Fibroblast of skin of right biceps (primary cell): ENCODE measurements at places on chromosomes 1 and 21.

DNA sequence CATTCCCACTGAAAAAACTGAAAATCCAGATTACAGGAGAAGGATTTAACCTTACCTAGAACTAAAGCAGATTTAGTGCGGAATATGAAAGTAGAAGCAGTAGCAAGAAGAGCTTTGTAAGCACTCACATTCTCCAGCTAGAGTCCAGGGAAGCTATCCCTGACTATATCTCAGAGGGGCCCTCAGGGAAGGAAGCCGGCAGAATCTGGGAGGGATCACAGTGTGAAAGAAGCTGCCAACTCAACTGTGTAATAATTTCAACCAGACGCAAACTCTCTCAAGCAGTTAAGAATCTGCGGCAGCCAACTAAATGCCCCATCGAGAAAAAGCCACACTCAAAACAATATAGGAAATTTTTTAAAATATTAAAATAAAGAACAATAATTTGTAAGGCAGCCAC, 163.8 kb downstream of the EIF4G3 start:
- peak; percentile 56 for DNase-seq

GRCh38 chr1:172809750-172810149, 150.8 kb downstream of the FASLG start:
- no peak for DNase-seq

DNA sequence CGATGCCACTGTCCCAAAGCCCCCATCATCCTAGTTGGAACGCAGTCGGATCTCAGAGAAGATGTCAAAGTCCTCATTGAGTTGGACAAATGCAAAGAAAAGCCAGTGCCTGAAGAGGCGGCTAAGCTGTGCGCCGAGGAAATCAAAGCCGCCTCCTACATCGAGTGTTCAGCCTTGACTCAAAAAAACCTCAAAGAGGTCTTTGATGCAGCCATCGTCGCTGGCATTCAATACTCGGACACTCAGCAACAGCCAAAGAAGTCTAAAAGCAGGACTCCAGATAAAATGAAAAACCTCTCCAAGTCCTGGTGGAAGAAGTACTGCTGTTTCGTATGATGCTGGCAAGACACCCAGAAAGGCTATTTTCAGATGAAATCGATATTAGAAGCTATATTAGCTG, 8.1 kb downstream of the RHOU start:
- no peak for DNase-seq

DNA sequence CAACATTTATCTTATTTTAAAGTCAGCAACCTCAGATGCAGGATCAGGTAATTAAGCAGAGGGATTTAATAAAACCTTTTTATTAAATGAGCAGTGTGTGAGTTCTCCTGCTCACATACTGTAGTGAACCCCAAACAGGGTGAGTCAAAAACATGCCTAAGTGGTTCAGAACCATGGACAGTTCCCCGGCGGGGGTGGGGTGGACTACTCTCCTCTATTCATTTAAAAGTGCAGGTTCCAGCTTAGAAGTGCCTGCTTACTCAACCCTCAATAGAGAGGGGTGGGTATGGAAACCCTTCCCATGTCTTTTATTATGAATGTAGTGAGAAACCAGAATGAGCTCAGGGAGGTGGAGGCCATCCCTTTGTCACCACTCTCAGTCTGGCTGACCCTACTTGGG, 397.9 kb downstream of the HHAT start:
- DNase-seq = peak; percentile 45

GRCh38 chr1:180482425-180483275, 19.7 kb downstream of the ACBD6 start:
- peak; percentile 48 for DNase-seq

- DNase-seq = peak; percentile 84
These were observed 2.7 kb upstream of the SDC3 start for GRCh38 chr1:30911059-30911954.

DNA sequence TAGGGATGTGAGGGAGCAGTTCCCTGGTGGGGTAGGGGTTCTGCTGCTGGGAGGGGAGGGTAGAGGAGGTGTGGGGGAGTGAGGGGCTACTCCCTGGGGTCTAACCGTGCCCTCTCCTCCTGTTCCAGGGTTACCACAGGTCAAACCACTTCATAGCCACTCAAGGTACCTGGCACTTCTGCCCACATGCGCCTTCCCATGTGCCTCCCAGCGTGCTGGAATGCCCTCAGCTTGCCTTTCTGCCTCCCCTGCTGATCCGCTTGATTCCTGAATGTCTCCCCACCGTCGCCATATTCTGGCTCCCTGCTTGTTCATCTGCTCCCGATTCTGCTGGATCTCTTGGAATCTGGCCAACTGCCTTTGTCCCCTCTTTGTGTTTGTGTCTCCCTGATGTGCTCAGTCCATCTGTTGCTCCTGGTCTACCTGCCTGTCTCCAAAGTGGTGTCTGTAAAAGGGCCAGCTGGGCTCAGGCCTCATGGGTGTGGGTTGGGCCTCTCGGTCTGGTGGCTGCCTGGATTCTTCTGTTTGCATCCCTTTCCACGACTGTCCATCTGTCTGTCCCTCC, 74.4 kb downstream of the PTPRU start:
- DNase-seq = no peak

- no peak for DNase-seq
These were observed 32.9 kb downstream of the KIFAP3 start for GRCh38 chr1:170041423-170042192.

GRCh38 chr1:58754683-58755467, 29.0 kb downstream of the JUN start:
- DNase-seq = no peak

DNA sequence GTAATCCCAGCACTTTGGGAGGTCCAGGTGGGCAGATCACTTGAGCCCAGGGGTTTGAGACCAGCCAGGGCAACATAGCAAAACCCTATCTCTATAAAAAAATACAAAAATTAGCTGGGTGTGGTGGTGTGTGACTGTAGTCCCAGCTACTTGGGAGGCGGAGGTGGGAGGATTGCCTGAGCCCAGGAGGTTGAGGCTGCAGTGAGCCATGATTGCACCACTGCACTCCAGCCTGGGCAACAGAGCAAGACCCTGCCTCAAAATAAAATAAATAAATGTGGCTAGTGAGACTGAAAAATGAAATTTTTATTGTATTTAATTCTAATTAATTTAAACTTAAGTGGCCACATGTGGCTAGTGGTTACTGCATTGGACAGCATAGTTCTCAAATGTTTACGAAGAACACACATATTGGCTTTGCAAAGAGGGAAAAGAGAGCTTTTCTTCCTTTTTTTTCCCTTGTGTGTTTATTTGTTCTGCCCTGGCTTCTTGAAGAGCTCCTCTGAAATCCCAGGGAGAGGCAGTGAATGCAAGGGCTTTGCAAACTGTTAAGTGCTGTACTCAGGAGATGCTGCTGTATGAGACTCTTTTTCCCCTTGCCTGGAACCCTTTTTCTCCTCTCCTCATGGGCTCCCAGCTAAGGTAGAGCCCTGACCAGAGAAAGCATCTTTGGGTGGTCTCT, 59.0 kb upstream of the RPL11 start:
- no peak for DNase-seq

DNA sequence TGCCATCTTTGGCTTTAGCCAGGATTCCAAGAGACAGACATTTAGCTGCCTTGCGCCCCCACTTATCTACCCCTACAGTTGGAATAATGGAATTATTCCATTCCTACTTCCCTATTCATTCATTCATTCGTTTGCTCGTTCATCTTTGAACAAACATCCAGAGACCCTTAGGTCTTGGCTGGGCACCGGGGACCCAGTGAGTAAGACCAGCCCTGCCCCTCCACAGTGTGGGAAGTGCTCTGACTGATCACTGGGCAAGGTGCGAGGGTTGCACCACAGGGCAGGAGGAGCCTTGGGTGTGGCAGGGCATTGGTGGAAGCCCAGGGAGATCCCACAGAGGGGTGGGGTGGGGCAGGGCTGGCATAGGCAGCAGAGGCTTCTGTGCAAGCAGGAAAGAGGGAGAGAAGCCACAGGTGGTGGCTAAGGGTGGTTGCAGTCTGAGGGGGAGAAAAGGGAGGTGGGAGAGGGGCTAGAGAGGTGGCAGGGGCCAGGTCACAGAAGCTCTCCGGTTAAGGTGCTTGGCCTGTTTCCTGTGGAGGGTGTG, 35.0 kb upstream of the TMEM61 start:
- DNase-seq = no peak

DNA sequence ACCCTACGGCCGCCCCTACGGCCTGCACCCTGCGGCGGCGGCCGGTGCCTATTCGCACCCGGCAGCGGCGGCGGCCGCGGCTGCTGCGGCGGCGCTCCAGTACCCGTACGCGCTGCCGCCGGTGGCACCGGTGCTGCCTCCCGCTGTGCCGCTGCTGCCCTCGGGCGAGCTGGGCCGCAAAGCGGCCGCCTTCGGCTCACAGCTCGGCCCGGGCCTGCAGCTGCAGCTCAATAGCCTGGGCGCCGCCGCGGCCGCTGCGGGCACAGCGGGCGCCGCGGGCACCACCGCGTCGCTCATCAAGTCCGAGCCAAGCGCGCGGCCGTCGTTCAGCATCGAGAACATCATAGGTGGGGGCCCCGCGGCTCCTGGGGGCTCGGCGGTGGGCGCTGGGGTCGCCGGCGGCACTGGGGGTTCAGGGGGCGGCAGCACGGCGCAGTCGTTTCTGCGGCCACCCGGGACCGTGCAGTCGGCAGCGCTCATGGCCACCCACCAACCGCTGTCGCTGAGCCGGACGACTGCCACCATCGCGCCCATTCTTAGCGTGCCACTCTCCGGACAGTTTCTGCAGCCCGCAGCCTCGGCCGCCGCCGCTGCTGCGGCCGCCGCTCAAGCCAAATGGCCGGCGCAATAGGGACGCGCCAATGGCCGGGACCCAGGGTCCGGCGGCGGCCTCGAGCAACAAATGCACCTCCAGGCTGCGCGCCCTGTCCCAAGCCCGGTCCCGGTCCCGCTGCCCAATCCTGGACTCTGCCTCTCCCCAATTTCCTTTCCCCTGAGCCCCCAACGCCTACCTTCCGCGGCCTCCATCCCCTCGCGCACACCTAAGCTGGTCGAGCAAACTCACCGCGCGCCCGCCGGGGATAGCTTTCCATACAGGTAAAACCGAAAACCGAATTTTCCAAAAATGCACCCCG, 1.8 kb downstream of the FOXD3 start:
- DNase-seq = no peak

DNA sequence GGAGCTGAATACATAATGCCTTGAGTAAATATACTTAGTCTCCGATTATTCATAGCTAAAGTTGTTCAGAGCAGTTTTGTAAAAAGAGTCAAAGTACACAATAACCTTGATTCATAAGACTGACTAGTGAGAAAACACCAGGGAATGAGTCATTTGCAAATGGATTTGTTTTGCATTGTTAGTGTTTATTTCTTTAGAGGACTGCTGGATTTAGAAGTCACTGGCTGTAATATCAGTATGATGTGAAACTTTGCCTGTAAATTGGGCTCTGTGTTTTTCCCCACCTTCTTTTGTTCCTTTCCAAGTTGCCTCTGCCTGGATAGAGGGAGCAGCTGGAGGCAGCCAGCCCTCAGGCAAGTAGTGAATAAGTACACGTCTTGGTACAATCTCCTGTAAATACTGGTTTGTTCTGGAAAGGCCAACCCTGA, 474.7 kb downstream of the NUF2 start:
- peak; percentile 11 for DNase-seq

DNA sequence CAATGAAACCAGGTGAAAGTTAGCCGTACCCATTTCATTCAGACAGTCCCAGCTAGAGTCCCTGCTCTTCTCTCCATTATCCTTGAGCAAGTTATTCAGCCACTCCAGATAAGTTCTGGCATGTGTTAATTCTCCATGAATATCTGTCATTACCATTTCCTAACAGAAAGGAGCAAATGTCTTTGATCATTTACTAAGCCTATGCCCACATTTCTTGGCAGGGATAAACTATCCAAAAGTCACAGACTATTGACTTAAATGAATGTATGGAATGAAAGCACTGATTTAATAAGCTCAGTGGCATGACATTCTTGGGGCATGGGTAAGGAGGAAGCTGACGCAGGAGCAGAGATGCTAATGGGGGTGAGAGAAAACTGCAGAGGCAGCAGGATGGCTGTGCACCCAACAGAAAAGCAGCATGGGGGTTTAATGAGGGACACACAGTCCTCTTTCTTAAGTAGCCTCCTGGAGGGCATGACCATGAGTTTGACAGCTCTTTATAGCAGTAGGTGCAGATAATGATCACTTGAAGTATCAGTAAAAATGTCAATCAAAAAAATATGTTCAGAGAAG, 17.6 kb upstream of the DHCR24 start:
- DNase-seq = peak; percentile 94

DNA sequence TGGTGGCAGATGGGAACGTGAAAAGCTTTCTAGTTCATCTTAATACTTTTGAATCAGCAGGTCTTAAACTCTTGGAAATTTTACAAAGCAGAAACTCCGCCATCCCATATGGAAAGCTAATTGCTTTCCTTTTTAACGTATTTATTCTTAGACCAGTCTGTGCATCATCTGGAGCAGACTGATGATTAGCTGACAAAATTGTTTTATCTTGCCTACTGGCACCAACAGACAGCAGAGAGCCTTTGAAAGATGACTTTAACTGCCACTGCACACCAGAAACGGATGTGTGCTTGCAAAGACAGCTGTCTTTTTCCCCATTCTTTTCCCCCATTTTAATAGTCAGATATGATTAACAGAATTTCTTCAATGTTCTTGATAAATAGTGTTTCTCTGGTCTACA, 97.0 kb downstream of the PLD5 start:
- DNase-seq = no peak
